ENCODE measurements at places on chromosomes 5 and 9.

- no peak for DNase-seq
Observed at GRCh38 chr9:69985971-69986370, 57.7 kb upstream of the MAMDC2 start.

GRCh38 chr5:69414885-69415583, at the start of gene MARVELD2:
MARVELD2 (plus strand) TSS chr5:69415116; CDS start chr5:69419386, 4,270 bp downstream.
- peak; percentile 47 for DNase-seq

- no peak for DNase-seq
Observed at GRCh38 chr5:178131446-178131996, 707 bp downstream of the RMND5B start.

- no peak for DNase-seq
Observed at GRCh38 chr5:30997681-30998080, 195.8 kb upstream of the CDH6 start.
